ENCODE measurements at places on chromosomes 6 and 20.

DNA sequence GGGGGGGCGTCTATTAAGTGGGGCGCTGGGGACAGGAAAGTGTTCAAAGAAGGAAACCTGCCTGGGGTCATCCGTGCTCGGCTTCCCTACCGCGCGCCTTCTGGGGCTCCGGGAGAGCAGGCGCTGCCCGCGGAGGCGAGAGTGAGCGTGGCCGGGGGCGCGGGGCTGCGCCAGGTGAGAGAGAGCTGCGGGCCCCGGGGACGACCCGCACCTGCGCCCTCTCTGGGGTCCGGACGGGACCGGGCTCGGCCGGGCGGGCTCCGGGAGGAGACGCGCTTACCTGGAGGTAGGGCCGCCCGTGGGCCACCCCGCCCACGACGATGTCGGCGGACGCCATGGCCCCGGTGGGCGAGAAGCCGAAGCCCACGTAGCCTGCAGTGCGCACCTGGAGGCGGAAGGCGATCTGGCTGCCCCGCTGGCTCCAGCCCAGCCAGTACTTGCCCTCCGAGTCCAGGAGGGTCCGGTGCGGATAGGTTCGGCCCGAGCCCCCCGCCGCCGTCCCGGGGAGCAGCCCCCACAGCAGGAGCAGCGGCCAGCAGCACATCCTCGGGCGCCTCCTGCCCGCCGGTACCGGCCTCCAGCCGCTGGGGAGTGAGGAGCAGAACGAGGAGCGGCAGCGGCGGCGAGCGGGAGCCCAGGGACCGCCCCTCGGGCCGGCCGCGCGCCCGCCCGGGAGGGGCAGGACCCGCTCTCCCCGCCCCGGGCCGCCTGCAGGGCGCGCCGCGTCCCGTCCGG is at the start of gene MOXD1:
TSS of gene MOXD1 (minus strand) at position 593 of the 735 bp plus-strand sequence. CDS start at position 544, 49 bp downstream.
- DNase-seq: peak; percentile 78

DNA sequence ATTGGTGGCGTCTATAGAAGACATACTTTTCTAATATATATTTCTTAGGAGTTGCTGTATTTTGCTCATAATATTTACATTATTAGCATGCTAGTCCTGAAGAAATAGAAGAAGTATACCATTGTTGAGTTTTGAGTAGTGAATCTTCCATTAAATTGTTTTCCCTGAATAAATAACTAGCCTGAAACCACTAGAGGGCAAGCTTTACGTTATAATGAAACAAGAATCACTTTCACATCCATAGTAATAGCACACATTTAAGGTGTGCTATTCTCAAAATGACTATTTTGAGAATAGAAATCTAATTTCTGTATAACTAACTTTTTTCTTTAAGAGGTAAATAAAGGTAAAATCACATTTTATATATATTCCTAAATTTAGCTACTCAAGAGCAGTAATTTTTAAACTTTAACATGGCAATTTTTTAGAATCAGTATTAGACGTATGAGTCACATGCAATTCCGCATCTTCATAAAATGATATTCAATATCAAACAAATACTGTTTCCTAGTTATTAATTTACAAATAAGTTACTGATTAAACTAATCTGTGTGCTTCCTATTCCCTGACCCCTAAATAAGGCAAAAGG is 213.2 kb upstream of the MANEA start:
- no peak for DNase-seq

GRCh38 chr20:54219751-54220426 is 12.0 kb downstream of the PFDN4 start:
- no peak for DNase-seq

DNA sequence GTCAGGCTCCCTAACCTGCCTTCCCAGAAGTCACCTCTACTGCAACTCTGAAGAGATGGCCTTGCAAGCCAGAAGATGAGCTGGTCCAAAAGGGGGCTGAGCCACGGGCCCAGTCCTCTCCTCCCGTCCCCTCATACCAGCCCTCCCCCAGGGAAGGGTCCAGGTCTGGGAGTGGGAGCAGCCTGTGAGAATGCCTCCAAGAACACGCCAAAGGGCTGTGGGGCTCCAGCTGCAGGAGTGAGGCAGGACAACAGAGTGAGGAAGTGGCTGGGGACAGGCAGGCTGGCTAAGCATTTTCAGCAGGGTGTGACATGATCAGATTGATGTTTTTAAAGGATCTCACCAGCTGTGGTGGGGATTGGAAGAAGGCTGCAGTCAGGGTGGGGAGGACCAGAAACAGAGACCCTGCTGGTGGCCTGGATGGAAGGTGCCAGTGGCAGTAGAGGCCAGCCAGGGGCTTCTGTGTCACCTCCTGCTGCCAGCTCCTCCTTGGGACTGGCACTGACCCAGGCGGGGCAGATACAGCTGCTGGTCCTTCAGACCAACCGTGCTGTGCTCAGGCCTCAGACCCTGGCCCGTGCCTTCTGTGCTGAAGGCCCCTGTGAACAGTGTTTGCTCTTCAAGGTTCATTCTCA is 257.6 kb downstream of the NRN1 start:
- no peak for DNase-seq

- DNase-seq: no peak
These were observed 677.6 kb downstream of the KIF16B start for GRCh38 chr20:15895560-15896084.

DNA sequence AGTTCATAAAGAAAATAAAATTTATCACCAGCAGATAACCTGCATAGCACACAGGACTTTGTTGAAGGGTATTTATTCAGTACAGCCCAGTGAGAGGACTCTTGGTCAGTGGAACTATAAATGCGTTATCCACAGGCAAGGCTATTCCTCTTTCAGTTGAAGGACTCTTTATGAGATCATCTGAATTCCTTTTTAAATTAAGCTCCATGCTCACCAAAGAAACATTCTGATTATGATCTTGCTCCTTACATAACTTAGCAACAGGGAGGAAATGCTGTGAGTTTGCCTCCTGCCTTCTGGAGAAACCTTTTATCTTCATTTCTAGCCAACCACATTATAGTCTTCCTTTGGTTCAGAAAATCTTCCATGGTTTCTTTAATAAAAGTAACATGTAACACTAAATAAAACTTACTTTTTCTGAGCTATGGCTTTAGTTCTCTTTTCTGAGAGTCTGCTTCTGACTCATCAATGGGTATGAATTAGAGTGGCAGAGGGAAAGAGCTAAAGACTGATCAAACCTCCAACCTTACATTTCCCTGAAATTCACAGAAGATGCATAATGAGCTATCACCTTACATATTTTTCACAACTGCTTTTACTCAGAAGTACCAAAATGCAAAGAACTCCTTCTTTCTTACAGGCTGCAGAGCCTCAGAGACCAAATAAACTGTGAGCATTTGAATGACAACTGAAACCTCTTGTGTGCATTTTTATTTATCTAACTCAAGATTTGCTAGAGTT is 267.2 kb downstream of the ADGRG6 start:
- DNase-seq: no peak

- DNase-seq: no peak
These were observed 87.8 kb downstream of the GINS1 start for GRCh38 chr20:25495189-25495824.

DNA sequence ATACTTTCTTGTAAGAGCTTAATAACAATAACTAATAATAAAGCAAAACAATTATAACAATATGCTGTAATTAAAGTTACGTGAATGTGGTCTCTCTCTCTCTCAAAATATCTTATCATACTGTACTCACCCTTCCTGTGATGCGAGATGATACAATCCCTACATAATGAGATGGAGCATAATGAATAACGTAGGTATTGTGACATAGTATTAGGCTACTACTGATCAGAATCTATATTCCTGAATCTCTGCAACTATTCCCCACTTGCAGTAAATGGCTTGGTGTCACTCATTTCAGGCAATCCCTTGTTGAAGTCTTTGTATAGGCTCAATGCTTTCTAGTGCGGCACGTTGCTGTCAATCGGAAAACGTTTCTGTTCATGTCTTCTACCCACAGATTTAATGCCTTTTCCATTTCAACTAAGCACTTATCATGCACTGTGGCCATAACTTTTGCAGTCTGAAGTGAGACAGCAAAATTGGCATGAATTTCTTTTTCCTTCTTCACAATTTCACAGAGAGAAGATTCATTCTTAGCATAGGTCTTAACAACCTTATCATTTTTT is 32.3 kb downstream of the MOXD1 start:
- DNase-seq: no peak

DNA sequence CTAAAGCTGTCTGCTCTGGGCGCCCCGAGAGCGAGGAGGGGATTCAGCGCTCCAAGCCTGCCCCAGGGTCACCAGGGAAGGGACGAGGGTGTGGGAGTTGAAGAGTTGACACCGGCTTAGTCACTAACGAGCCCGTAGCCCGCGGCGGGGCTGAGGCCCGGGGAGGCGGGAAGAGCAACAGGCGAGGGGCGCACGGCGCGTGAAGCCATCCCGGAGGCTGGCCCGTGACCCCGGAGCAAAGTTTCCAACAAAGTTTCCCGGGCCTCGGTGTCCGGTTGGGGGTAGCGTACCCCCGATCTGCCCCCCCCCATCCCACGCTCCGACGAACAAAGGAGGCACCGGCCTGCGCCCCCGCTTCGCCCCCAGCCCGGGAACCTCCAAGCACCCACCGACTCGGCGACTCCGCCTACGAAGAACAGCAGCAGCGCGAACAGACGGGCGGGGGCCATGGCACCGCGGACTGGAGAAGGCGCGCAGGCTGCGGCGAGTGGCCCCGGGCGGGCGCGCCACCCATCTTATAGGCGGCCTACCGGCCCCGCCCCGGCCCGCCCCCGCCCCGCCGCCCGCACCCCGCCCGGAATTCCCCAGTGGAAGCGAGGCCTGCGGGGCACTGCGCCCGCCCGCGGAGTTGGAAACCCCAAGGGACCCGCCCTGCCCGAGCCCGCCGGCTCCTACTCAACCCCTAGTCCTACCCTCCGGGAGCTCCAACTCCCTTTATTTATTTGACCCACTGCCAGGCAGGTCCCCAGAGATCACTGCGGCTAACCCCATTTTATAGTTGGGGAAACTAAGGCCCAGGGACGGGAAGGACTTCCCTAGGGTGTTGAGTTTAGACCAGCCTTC is at the start of gene SDC4:
TSS of gene SDC4 (minus strand) at position 489 of the 843 bp plus-strand sequence. CDS start at position 449, 40 bp downstream.
- DNase-seq: peak; percentile 63

DNA sequence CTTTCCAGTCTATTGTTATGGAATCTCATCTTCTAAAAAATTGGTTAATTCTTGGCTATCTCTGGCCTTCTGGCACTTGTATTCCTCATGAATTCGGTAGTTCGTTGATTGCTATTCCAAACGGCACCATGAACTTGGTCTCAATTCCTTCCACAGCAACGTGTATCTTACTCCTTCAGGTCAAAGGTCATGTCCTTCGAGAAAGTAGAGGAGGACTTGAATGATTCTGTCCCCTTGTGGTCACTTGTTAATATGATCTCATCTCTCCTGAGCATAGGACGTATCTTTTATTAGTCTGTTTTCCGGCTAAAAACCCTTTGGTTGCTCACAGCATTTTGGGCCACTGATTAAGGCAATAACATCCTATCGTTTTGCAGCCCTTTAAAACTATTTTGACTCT is 9.4 kb downstream of the TLDC2 start:
- DNase-seq: no peak

- DNase-seq: no peak
These were observed 62.9 kb downstream of the B3GAT2 start for GRCh38 chr6:70894001-70894400.

DNA sequence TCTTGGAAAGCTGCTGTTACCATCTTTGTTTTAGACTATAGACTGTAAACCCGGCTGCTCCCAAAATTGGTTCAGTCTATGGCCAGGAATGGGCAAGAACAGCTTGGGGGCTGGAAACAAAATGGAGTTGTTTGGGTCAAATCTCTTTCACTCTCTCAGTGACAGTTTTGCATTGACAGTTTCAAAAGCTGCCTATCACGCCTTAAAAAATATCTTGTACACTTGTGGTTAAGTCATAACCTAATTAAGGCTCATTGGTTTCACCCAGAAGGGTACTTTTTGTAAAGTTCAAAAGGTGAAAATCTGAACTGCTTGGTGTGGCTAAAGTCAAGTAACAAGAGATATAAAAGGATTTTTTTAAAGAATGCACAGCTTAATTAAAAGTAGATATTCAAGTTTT is 76.1 kb upstream of the PRL start:
- no peak for DNase-seq

GRCh38 chr20:53657732-53658131 is 64.1 kb upstream of the ZNF217 start:
- no peak for DNase-seq

- DNase-seq: peak; percentile 46
These were observed 77.6 kb upstream of the FYN start for GRCh38 chr6:111950661-111951496.

DNA sequence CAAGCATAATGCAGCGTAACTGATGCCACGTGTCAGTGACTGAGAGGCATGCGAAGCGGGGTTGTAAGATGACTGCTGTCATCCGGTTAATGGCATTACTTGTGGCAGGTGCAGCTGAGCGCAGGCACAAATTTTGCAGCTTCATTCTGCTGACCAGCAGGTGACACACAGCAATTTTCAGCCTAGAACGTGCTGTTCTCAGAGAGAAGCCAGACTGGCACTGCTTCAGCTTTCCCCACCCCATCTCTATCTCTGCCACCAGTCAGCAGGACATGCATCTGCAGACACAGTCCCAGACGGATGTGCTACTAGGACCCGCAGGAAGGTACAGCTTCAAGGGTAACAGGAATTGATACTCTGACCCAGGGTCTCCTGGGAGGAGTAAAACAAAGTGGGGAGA is 221.8 kb downstream of the KIF16B start:
- peak; percentile 42 for DNase-seq

DNA sequence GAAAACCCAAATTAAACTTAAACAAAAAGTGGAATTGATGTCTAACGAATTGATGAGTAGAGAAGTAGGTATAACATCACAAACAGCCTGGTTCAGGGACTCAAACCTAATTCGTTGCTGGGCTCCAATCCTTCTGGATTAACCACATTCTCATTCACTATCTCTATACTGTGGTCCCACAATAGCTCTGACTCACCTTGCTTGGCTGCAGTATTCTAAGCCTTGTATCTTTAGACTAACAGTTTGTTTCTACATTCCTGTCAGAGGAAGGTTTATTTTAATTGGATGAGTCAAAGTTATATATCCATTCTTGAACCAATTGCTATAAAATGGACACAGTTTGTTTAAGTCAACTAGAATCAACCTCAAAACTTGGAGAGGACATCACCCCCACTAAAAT is 530.5 kb upstream of the PTCHD4 start:
- DNase-seq: no peak

DNA sequence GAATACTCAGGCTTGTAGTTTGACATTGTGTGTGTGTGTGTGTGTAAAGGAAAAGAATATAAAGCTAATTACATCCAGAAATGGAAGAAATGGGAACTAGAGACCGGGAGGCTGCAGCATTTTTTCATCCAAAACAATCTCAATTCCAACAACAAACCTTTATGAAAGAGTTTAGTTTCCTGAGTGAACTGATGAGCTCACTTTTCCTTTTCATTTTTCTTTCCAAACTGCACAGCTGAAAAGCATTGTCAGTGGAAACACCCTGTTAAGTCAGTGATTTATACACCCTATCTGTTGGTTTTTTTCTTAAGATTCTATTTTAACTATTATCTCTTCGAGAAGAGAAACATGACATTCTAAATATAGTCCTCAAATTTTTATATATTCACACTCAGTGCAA is 130.9 kb downstream of the RFPL4B start:
- DNase-seq: no peak
